Hematopoietic multipotent progenitor cell treated with erythropoietin and hydrocortisone succinate and interleukin-3 and kit ligand, for 4 days (in vitro differentiated cells): ENCODE measurements at places on chromosomes 1 and 21.

GRCh38 chr1:230864441-230864840, 3.9 kb downstream of the C1orf198 start:
- no peak for DNase-seq

- DNase-seq: peak; percentile 74
Observed at GRCh38 chr21:31180256-31181081, 142.2 kb upstream of the KRTAP19-8 start.

- DNase-seq: peak; percentile 90
Observed at GRCh38 chr1:151611288-151611790, 511 bp upstream of the SNX27 start.

- DNase-seq: no peak
Observed at GRCh38 chr1:52152572-52152971, 10.7 kb downstream of the ZFYVE9 start.

- DNase-seq: no peak
Observed at GRCh38 chr21:36235058-36235582, 78.5 kb downstream of the DOP1B start.

DNA sequence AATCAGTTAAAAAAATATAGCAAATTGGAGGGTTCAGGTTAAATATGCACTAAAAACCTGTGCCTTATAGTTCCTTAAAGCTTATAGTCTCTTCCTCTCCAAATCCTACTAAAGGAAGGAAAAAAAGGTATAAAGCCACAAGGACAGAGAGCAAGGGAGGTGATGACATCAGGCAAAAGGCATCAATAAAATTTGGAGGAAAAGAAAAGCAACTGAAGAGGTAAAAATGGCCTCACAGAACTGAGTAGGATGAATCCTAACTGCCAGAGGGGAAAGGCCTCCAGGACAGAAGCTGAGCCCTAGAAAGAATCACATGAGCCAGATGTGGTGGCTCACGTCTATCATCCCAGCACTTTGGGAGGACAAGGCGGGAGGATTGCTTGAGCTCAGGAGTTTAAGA, 8.1 kb downstream of the CCSAP start:
- DNase-seq: no peak

DNA sequence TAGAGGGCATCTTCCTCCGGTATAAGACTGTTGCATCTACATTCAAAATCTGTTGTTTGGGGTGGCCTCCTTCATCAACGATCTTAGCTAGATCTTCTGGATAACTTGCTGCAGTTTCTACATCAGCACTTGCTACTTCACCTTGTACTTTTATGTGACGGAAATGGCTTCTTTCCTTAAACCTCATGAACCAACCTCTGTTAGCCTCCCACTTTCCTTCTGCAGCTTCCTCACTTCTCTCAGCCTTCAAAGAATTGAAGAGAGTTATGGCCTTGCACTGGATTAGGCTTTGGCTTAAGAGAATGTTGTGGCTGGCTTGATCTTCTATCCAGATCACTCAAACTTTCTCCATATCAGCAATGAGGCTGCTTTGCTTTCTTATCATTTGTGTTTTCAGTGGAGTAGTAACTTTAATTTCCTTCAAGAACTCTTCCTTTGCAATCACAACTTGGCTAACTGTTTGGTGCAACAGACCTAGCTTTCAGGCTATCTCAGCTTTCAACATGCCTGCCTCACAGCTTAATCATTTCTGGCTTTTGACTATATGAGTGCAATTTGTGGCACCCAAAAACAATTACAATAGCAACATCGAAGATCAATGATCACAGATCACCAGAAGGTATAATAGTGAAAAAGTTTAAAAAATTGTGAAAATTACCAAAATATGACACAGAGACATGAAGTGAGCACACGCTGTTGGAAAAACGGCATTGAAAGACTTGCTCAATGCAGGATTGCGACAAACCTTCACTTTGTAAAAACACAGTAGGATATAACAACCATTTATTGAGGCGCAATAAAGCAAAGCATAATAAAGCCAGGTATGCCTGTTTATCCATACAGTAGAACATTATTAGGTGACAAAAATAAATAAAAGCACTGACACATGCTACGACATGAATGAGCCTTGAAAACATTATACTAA, 56.7 kb upstream of the GFI1 start:
- peak; percentile 19 for DNase-seq

DNA sequence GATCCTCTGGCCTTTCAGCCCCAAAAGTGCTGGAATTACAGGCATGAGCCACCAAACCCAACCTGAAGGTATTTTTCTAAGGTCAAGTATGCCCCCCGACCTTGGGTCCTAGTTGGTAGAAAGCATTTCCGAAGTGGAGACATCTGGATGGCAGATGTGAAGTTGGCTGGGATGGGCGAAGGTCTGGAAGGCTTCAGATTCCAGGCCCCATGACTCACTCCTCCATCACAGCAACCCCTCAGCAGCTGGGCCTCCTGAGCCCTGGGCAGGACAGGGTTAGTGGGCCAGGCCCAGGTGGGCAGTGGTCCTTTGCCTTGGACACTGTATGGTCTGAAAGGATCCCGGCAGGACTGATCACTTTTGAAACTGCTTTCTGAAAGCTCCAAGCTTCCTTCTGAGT, 23.3 kb downstream of the NAV1 start:
- DNase-seq: no peak

DNA sequence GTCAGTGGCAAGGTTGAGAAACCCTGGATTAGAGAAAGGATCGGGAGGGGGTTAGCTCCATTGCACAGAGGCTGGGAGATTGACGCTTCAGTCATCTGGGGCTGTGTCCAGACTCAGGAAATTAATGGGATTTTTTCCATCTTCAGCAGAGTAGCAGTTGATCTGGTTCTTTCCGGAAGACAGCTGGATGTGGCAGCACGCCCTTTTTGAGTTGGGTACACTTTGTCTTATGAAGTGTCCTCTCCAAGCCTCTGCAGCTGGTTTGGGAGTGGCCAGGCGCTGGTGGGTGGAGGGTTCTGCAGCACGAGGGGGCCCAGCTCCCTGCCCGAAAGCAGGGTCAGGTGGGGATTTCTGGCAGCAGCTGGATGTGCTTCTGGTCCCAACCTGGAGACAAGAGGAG, 95.1 kb downstream of the TAS1R2 start:
- no peak for DNase-seq

- no peak for DNase-seq
Observed at GRCh38 chr21:35517865-35518264, 468.8 kb upstream of the RUNX1 start.

GRCh38 chr1:198775606-198776005, 136.8 kb downstream of the PTPRC start:
- peak; percentile 18 for DNase-seq

DNA sequence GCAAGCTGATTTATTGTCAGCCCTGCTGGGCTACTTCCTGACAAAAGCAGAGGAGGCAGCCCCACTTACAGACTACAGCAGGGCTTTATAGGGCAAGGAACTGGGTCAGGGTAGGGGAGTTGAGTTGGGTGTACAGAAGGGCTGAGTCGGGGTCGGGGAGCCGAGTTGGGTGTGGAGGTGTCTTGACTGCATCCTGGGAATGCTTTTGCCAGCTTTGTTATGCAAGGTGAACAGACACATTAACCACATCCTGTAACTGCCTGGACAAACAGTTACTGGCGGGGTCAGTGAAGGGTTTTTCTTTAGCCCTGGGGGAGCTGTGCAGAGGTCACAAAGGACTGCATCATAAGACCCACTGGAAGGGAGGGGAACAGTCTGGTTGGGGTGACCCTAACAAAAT, 39.1 kb upstream of the GBP5 start:
- DNase-seq: no peak

- DNase-seq: no peak
Observed at GRCh38 chr1:63777286-63777685, 3.5 kb downstream of the ROR1 start.

DNA sequence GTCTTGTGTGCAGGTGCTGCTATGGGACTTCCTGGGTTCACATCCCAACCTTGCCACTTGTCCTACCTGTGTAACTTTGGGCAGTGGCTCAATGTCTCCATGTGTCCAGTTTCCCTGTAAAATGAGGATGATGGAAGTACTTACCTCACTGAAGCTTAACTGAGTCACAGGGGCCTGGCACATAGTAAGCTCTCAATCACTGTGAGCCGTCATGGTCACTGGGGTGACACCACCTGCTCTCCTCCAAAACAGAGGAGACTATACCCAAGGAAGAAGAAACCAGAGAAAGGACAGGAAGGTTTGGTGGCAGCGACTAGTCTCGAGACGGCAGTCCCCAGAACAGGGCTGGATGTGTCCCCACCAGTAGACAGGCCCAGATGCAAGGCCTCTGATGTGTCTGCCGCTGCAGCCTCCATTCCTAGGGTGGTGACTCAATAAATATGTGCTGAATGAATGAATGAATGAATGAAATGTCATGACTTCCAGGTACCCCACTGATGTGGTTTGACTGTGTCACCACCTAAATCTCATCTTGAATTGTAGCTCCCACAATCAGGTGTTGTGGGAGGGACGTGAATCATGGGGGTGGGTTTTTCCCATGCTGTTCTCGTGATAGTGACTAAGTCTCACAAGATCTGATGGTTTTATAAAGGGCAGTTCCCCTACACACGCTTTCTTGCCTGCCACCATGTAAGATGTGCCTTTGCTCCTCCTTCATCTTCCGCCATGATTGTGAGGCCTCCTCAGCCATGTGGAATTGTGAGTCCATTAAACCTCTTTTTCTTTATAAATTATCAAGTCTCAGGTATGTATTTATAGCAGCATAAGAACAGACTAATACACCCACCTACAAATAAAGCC, 13.0 kb upstream of the LRP8 start:
- DNase-seq: no peak

GRCh38 chr1:167627615-167627864, 2.5 kb upstream of the RCSD1 start:
- DNase-seq: no peak

DNA sequence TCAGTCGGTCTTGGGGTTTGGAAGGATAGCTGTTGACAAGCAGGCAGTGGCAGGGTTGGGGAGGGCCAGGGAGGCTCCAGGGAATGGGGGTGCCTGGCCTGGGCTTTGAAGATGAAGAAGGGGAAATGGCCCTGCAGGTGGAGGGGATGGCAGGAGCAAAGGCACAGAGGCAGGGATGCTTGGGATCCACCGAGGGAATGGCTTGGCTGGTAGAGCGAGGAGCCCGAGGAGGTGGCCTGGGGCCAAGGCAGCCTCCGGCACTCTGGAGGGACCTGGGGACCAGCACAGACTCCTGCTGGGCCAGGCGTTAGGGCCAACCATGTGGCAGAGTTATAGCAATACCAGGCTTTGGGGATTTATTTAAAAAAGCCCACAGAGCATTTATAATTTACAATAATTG, 62.9 kb upstream of the EDN2 start:
- DNase-seq: no peak

DNA sequence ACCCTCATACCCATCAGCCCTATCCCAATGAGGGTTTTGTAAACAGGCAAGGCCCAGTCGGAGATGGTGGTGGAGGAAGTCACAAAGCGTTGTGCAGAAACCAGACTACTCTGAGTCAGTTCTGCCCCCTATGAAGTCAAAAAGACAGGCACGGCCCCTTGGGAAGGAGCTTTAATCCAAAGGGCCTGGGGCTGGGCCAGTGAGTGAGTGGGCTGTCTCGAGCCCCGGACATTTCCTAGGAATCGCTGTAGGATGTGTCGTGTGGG, 442 bp upstream of the AHCYL1 start:
- DNase-seq: no peak

- no peak for DNase-seq
Observed at GRCh38 chr1:226676381-226676780, 62.7 kb downstream of the ITPKB start.

- no peak for DNase-seq
Observed at GRCh38 chr1:55500601-55501000, 285.4 kb upstream of the USP24 start.

DNA sequence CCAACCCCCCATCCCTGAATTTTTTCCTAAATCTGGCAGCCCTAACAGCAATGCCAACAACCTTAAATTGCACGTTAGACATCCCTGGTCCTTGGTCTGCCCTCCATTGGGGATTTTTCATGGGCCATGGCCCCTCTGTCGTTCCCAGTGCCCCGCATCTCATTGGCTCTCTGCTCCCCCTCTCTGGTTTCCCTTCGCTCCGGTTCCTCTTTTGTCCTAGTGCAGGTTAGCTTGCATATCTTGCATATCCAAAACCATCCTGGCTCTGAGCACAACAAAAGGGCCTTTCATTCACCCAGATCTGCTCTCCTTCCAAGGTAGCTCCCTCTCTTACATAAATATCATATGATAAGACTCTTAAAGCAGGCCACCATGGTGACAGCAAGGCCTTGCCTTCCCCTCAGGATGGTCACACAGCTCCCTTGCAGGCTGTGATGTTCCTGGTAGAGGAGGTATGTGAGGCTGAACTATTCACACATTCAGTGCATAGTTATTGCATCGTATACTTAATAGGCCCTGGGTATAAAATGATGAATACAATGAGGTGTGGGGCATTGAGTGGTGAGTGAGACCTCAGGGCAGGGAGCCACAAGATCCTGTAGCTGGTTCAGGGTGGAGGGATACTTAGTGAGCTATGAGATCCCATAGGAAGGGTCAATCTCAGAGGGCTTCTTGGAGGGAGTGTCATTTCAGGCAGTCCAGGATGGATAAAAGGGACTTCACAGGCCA, 45.2 kb downstream of the TENT5C start:
- DNase-seq: no peak

DNA sequence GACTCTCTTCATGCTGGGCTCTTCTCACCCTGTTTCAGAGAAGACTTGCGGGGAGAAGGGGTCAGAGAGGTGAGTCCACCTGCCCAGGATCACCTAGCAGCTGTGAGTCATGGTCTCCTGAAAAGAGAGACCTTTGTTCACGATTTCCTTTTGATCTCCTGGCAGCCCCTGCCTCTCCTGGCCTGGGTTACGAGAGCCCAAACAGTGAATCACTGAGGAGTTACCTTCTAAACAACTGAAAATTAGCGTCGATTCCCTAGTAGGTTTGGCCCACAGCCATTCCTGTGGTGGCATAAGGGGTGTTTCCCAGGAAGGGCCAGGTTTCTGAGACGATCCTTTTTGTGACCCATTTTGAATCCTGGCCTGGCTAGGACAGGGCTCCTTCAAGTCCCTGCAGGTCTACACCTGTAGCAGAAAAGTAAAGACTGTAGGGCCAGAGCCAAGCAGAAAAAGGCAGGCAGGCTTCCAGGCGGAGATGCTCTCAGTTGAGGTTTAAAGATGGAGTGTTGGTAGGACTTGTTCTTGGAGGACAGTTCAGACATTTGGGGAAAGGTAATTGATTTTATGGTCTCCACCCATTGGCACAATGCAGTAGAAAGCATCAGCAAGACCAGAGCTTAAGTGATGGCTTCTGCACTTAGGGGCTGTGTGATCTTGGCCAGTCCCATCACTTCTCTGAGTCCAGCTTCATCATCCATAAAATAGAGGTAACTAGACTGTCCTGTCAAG, 2.1 kb upstream of the PLA2G2E start:
- DNase-seq: no peak

- DNase-seq: peak; percentile 36
Observed at GRCh38 chr1:20008391-20008841, 29.0 kb upstream of the PLA2G2A start.

- DNase-seq: no peak
Observed at GRCh38 chr21:39057121-39057520, 126.1 kb downstream of the PSMG1 start.

GRCh38 chr1:151547119-151547899, 7.2 kb downstream of the TUFT1 start:
- DNase-seq: no peak
